Small intestine (tissue), 16 donors: ENCODE measurements at places on chromosomes 12 and 14.
A peak's percentile ranks its signal among the peaks of the same experiment; 100 is the strongest.

GRCh38 chr12:50362671-50363070 is 33.7 kb downstream of the FAM186A start:
- DNase-seq, result no peak

- no peak for DNase-seq
These were observed 88.9 kb downstream of the MSRB3 start for GRCh38 chr12:65367396-65367795.

- DNase-seq, result no peak
These were observed 6.9 kb downstream of the MLEC start for GRCh38 chr12:120693848-120694247.

DNA sequence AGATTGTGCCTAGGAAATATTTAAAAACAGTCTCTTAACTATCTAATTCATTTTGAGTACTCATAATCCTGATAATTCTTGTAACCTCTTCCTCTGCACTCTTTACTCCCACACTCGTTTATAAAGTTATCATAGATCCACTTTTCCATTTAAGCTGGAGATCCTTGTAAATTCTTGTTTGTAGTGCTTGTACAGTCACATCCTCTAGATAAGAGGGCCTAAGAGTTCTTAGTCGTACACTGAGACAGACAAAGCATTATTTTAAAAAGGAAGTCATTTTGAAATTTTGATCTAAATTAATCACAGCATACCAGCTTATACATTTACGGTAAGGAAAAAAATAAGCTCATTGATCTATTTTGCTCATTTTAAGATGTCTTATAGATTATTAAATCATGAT is 42.5 kb downstream of the LMO3 start:
- DNase-seq, result no peak

- DNase-seq, result no peak
These were observed 60.2 kb downstream of the LRCOL1 start for GRCh38 chr12:132550014-132550802.

GRCh38 chr12:82326905-82327503 is 31.2 kb downstream of the CCDC59 start:
- peak; percentile 11 for DNase-seq

- no peak for DNase-seq
These were observed 8.9 kb downstream of the FUT8 start for GRCh38 chr14:65421201-65421981.

GRCh38 chr14:67018720-67019119 is 170.5 kb upstream of the GARIN2 start:
- DNase-seq, result no peak

DNA sequence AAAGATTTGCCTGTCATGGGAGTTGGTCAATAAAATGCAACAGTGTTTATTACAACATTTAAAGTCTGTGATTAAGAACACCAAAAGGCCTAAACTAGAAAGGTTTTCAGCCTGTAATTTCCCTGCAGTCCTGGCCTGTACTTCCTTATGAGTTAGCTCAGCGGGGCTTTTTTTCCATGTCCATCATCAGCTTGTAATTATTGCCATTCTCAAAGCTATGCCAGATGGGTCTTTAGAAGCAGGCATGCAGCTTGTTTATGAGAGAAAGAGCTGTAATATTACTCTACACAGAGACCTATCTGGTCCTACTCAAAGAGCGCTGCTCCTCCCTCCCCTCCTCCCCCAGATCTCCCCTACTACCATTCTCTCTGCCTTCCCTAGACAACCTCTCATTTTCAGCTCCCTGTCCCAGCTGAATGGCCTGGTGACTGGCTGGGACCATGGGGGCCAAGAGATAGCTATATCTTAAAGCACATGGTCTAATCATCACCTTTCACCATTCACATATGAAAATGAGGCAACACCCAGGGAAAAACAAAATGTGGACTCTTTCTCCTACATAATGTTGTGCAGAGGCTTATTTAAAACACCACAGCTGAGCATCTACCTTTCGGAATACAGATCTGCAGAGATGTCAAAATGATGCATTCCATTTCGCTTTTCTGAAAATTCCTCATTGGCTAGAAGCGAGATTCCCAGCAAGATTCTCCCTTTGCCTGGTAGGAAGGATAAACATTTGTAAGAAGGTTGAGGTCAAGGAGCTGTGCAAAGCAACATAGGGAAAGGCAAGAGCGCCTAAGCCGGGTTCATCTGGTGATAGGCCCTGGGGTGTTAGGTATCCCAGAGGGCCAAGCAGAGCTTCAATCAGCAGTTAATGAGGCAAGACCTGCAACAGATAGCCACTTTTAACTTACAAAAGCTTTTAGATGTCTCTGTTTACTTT is 209.7 kb upstream of the CDKN3 start:
- no peak for DNase-seq

GRCh38 chr12:21340403-21340802 is 5.7 kb upstream of the SLCO1A2 start:
- DNase-seq, result no peak

DNA sequence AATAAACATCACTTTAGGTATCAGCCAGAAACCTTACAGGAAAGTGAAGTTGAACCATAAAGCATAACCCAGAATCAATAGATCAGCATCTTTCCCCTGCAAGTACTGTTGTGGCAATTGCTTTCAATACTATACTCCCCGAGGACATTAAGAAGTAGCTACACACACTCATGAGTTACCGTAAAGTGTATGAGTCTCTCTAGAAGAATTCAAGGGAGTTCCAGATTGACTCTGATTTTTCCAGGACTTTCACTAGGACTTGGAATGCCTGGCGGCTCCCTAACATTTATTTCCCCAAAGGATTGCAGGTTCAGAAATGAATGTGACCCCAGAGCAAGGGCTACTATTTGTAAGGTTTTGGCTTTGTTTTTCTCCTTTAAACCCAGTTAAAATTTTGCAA is 465.4 kb upstream of the MDGA2 start:
- DNase-seq, result no peak

- DNase-seq, result peak; percentile 47
These were observed 84.0 kb downstream of the LRRC9 start for GRCh38 chr14:60003991-60004390.

DNA sequence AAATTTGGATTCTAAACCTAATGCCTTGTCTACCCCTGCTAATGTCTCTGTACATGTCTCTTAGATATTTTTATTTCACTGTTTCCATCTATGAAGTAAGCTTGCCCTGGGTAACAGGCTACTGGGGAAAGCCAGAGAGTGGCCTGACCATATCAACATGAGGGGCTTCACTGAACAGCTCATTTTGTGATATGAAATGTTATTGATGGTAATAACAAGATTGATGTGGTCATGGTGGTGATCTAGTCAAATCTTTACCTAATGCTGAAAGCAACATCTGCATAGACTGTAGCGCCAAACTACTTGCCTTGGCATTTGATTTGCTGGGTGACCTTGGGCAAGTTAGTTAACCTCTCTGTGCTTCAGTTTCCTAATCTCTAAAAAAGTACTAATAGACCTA is 9.9 kb upstream of the DYRK2 start:
- no peak for DNase-seq

DNA sequence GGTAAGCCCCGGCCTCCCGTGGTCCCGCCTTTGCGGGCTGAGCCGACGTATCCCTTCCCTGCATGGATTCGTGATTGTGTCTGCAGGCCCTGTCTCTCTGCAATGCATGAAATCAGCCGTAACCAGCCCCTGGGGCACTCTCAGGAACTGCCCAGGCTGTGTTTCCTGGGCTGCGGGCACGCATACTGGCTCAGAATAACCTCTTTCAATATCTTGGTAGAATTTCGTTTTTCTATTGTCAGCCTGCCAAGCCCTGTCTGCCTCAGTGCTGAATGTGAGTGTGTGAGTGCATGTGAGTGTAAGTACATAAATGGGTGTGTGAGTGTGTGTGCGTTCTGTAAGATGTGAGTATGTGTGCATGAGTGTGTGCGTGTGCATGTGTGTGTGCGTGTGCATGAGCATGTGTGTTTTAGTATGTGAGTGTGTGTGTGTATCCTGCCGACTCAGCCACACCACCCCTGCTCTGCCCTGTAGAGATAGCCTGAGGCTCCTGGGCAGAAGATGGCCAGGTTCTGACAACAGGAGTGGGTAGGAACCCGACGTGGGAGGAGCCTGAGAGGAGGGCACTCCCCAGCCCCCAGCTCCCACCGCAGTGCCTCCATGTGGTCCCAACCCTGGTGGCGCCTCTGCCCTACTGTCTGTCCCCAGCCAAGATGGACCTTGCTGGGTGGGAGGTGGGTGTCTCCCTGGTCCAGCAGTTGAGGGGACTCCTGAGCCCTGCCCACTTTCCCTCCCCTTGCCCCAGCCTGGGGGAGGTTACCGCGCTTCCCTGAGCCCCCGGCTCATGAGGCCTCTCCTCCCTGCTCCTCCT is 268.8 kb downstream of the ADGRD1 start:
- DNase-seq, result peak; percentile 5

DNA sequence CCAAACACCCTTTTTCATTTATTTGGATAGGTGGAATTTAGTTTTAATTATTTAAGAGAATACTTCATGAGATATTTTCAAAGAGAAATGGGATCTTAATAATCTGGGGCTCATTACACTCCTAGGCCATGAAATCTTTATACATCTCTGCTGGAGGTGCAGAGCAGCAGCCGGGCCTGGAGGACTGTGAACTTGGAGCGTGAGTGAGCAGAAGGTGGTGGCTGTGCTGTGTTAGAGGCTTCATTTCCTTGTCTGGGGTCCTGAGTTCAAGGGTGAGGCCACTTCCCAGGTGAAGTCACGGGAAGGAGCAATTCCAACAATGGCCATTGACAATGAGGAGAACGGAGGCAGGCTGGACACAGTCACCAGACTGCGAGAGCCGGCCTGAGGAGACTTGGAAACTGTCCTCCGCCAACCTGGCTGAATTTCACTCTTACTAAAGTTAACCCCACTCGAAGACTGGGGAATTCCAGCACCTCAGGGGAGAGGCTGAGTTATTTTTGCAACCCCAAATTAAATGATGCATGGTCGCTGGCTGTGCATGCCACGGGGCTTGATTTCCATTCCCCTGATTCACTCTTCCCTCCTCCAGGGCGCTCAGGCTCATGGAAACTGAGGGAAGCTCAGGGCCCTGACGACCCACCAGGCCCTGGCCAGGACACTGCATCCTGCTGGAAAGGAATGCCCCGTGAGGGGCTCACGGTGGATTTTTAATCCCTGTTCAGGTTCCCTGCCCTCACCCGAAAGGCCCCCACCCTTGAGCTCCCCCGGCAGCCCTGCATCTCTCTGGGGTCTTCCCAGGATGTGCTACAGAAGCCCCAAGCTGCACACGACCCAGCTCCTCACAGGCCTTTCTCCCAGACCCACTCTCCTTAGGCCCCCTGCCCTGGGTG is 22.6 kb upstream of the TRAF3 start:
- DNase-seq, result no peak

DNA sequence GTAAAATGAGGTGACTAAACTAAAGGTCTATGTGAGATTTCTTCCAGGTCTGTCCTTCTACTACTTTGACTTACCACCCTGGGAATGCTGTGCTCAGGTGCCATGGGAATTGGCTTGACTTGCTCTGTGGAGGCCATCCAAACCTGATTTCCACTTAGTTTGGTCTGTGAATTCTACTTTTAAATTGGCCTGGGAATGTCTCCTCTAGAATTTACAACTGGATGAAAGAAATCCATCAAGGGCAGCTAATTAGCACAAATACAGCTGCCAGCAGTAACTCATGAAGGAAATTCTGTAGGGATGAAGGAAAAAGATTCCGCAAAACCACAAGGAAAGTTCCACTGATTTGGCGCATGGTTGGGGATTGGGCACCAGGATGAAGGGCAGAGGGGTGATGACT is 31.7 kb upstream of the FRMD6 start:
- no peak for DNase-seq

DNA sequence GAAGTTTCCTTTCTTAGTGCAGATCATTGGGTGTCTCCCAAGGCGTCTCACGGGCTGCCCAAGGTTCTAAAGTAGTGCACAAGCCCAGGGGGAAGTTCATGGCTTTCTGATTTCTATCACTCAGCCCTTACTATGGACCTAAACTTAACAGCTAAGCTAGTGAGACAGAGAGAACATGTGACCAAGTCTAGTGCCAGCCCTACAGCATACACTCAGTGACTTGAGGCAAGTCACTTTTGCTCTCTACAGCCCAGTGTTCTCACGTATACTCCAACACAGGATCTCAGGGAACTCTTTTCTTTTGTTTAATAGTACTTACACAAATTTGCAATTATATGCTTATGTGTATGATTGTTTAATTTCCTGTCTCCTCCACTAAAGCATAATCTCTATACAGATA is 48.6 kb downstream of the NKX2-1 start:
- DNase-seq, result no peak

DNA sequence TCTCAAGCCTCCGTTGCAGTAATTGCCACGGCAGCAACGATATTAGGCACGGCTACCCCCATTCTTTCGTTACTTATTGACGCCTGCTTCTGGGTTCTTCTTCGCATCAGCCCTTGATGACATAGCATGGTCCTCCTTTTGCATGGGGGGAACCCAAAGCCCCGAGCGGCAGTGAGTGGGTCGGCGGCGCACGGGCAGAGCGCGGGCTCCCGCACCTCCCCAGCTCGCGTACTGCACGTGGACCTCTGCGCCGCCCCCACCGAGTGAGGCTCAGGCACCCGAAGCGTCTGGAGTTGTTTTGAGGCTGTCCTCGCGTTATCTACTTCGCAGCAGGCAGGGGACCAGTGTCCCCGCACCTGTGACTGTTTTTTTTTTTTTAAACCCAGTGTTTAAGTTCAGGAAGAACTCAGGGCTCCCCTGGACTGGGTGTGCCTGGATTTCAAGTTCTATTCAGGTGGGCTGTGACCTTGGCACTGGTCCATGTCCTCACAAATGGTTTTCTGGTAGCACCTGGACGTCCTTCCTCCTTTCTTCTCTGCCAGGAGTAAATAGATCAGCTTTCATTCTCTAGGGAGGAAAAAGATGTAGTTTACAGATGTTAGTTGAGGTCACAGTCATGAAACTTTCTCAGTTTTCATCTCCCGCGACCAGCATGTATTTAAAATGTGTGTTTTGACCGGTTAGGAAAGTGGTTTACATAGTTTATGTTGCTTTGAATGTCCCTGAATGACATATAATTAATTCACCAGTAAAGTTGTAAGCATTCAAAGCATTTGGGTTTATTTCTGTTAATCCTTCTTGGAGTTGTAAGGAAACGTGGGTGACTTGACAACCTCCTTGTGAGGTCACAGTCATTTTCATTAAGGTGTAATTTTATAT is 1.4 kb upstream of the FOXN4 start:
- peak; percentile 33 for DNase-seq

DNA sequence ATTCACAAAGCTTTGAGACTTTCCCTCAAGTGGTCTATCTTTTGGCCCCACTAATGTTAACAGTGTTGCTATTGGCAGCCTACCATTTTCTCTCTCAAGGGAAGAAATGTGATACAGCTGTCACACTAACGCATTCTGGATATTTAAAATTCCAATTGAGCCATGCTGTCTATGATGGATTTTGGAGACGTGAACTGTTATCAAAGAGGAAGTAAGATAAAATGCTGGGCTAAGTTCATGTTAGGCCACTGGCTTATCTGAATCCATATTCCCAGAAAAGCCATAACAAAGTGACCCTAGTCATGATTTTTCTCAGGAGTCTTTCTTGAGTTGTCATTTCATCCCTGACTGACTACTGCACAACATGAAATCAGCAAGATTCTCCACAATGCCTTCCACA is 200.2 kb downstream of the PHLDA1 start:
- DNase-seq, result no peak

GRCh38 chr14:42187846-42188245 is 581.2 kb downstream of the LRFN5 start:
- no peak for DNase-seq
